ENCODE measurements at places on chromosomes 4 and X.

DNA sequence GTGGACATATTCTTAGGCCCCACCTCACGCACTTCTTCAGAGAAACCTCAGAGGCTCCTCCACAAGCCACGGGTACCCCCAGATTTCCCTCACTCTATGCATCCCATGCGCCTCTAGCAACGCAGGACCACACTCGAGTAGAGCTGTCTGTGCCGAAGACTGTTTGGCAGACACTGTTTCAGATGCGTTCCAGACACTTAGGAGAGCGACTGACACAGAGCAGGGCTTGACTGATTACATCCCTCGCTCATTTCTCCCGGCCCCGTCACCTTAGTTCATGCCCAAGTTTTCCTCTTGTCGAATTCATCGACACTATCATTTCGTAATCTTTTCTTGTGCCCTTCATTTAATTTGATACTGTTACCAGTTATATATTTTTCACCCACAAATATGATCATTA lies 15.0 kb downstream of the SORBS2 start:
- no peak for DNase-seq

- no peak for DNase-seq
Observed at GRCh38 chr4:26150948-26151347, 169.9 kb upstream of the RBPJ start.

DNA sequence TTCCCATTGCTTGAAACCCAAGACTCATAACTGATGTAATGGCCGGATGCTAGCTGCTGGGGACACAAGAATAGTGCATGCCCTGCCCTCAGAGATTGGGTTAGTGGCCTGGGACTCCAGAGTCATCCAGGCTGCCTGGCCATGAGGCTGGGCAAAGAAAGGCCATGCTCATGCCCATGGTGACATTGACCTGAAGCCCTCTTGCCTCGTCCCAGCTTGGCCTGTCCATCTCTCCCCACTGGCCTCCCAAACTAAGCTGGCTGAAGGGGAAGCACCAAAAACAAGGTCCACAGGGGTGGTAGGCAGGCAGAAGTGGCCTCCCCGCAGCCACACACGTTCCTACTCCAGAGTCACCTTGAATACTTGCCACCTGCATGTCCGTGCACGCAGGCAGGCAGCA lies 141.8 kb downstream of the EVC2 start:
- no peak for DNase-seq

DNA sequence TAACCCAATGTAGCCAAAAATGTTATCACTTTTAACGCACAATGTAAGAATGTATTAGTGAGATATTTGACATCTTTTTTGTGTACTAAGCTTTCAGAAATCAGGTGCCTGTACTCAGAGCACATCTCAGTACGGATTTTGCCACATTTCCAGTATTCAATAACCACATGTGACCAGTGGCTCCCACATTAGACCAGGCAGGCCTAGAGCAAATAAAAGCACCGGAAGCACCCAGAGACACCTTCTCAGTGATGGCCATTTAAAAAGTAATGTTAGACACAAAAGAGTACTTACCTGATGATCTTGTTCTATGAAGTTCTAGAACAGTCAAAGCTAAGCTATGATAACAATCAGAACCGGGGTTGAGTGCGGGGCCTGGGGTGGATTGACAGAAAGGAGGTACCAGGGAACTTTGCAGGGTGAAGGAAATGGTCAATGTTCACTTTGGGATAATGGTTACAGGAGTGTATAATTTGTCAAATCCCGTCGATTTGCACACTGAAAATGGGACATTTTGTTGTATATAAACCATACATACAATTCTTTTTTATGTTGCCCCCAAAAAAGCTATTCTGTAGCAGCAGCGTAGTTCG lies 1.2 kb downstream of the CTPS2 start:
- no peak for DNase-seq

DNA sequence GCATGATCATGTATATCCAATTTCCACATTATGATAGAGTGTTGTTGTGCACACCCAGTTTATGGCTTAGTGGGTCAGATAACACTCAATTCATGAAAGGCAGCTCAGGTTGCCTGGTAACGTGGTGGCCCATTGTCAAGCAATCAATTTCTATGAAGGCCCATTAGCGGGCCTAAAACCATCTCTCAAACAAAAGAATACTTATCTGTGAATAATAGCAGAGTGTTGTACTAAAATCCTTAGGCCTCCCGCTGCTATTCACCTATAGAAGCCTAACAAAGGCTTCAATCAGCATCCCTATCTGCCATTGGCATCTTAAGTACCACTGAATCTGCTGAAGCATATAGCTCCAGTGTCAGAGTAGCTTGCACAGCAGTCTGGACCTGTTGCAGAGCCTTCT lies 849.6 kb upstream of the POU3F4 start:
- no peak for DNase-seq

Measured in fibroblast of the conjunctiva (primary cell).